Stimulated activated CD8-positive, alpha-beta memory T cell treated with anti-CD3 and anti-CD28 coated beads, Interleukin-12 subunit alpha, Interleukin-12 subunit beta, amount 100 ng/mL, for 4 hours (primary cell): ENCODE measurements at places on chromosomes 13 and 19.

GRCh38 chr13:79401259-79402070, 4.6 kb downstream of the RBM26 start:
- DNase-seq: no peak

- no peak for DNase-seq
Measured at GRCh38 chr13:31207661-31208552, 8.1 kb downstream of the B3GLCT start.

GRCh38 chr19:13094771-13095392, 7.8 kb downstream of the LYL1 start:
- DNase-seq: no peak

DNA sequence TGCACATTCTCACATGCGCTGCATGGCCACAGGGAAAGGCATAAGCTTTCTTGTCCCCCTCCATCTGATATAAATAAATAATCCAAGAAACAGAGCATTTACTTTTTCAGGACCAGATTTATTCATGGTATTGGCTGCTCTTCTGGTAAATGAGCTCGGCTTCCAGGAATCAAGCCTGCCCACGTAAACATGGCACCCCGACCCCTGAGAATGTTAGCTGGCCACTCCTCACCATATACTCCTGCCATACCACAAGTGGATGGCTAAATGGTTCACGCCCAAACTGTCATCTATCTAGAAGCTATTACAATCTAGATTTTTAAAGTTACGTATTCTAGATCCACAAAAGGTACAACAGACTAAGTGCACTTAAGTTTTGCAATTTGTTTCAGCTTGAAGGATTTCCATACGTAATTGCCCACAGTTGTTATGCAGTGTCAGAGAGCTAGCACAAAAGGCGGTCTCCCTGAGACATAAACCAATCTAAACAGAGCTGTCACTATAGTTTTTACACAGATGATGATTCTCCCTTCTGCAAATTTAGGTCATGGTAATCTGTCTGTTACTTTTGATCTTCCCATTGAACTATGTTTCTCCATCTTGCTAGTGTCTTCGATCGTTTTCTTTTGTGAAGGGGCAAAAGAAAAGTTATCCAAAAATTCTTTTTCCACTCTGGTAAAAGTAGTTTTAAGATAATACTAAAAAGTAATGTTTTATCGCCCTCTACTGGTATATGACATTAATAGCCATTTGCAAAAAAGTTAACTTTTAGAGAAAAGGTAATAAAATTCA, 16.2 kb upstream of the FOXO1 start:
- DNase-seq: no peak

DNA sequence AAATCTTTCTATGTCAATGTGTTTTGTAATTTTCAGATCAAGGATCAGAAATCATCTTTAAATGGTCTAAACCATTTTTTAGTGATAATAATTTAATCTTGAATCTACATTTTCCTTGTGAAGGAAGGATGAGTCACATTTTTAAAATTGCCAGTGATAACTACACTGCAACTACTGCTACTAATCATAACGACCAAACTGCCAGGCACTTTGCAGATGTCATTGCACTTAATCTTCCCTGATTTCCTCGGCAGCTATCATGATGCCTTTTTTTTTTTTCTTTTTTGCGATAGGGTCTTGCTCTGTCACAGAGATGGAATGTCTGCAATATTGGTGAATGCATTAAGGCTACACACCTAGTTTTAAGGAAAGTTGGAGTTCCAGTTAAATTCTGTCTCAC, 41.4 kb upstream of the SLC10A2 start:
- DNase-seq: no peak

GRCh38 chr13:113176280-113176679, 17.8 kb downstream of the PROZ start:
- peak; percentile 54 for DNase-seq

GRCh38 chr13:48585456-48585840, 52.6 kb upstream of the RCBTB2 start:
- DNase-seq: no peak

- no peak for DNase-seq
Measured at GRCh38 chr13:35732565-35732964, 256.1 kb upstream of the MAB21L1 start.

GRCh38 chr13:49046519-49046918, 70.8 kb downstream of the FNDC3A start:
- DNase-seq: no peak

DNA sequence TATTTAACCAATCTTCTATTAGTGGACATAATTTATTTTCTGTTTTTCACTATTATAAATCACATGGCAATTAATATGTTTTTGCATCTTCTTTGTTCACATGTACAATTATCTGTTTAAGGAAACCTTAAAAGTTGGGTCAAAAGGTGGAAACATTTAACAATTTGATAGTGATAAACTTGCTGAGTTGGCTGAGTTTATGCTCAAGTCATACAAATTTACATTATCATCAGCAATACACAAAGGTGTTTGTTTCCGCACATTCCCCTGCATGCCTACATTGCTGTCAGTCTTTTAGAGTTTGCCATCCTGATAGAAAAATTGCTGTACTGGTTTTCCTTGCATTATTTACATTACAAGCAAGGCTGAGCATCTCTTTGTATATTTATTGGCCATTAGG, 139.5 kb downstream of the KCNRG start:
- DNase-seq: no peak

GRCh38 chr19:35666251-35666913, at the start of gene UPK1A:
TSS of gene UPK1A (plus strand) at chr19:35666517. CDS start at chr19:35666813, 296 bp downstream.
- no peak for DNase-seq

DNA sequence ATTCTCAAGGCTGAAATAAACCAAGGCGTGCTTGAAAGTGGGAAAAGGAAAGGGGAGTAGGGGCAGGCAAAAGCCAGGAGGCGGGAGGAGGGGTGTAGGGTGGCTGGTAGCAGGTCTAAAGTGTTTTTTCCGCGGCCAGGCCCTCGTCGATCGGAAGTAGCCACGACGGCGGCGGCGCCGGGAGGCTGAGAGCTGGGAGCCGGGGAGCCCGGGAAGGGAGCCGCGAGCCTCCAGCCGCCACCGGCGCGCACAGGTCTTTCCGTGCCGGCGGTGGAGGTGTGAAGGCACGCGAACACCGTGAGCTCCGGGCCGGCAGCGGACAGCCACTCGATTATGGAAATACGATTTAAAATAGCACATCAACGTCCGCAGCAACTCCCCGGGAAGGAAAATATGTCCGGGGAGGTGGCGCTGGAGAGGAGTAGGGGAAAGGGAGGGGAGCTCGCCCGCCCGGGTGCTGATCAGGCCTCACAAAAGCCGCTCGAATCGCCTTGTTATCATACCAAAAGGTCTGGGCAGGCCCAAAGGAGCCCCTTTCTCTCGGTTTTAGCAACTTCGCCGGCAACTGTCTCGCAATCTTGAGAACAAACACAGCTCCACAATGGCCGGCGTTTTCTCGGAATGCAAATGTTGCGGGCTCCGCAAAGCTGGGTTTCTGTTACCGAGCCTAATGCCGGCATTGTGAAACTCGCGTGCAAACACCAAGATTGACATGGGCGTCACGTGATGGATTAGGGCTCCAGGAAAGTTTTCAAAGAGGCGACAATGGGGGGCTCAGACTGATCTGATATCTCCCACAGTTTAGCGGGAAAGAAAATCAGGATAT, 2.9 kb upstream of the PCDH8 start:
- DNase-seq: no peak

DNA sequence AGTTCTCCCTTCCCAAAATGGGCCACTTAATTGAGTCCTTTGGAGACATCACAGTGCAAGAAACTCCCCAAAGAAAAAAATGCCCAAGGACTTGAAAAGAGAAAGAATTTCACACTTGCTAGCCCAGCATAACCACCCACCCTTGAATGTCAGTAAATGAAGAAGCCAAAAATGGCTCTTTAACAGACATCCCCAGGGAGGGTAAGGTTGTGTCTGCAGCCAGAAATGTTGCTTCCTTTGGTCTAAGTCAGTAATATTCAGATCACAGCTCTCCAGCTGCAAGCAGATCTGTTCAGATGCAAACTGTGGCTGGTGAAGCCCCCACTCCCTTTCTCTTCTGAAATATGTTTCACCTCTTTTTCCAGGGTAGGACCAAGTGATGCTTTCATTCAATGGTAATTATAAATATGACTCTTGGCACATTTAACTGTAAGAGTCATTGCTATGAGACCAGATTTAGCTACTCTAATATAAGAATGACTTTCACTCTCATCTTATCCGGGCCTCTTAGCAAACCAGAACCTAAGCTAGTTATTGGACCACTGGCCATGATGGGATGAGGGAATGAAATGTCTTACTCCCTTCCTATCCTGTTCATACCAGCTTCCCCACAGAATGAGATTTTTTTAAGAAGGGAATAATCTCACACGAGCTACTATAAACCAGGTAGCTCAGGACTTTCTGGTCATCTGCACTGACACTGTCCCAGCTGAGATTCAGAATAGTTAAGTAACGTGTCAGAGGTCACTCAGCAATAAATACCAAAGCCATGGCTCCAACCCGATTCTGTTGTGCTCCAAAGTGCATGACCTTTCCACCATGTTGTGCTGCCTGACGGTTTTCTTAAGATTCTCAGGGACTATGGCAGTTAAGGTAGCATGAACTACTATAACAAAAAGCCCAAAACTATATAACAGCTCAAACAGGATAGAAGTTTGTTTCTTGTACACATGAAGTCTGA, 234.1 kb downstream of the FOXO1 start:
- no peak for DNase-seq

DNA sequence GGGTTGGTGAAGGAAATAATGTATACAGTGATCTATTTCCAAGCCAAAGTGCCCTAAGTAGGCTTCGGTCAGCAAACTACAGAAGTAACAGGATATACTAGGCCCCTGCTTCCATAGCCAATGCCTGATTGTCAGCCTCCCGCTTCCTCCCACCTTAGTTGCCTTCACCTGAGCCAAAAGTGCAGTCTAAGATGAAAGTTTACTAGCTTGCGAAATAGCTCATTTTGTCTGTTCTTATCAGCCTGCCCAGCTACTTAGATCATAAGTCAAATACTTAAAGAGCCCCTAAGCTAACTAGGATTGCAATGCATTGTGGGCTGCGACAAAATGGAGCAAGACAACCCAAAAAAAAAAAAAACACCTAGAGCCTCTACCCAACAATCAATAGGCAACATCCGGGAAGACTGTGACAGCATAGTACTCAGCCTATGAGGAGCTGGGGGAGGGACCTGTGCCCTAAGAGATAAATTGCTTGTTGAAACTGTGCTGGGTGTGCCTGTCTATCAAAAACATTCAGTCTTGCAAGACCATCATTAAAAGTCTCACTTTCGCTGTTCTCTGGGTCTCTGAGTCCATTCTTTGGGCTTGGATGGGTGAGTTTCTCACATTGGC, 454.7 kb upstream of the TSHZ3 start:
- DNase-seq: no peak

GRCh38 chr19:3210347-3211017, 14.0 kb upstream of the CELF5 start:
- peak; percentile 32 for DNase-seq

GRCh38 chr13:33640832-33641231, 177.1 kb upstream of the RFC3 start:
- DNase-seq: no peak

DNA sequence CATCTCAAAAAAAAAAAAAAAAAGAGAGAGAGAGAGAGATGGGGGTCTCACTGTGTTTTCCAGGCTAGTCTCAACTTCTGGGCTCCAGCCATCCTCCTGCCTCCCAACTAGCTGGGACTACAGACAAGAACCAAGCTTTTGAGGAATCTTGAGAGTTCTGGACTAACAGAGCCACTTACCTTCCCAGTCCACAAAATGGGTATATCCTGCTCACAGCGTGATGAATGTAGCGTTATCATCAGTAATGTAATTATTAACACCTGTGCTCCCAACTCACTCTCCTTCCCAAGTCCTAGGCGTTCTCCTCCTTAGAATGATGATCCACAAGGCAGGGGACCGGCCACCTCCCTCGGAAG, 4.6 kb upstream of the NANOS3 start:
- DNase-seq: no peak

DNA sequence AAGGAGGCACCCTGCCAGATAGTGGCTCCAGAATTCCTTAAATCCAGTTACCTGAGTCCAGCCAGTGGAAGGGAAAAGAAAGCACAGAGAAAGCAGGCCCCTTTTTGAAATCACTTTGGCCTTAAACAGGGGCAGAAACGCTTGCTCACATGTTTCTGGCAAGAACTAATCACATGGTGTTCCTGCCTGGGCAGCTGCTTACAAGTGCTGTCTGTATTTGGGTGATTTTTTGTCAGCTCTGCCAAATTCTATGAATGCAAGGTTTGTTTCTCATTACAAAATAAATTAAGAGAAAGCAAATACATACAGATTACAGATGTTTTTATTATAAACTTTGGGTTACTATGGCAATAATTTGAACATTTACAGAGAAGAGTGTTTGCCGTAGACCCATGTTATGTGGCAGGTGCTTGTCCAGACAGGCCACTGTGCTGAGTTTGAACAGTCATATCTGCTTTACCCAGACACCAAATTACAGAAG, 1237.8 kb downstream of the SLITRK5 start:
- no peak for DNase-seq

- no peak for DNase-seq
Measured at GRCh38 chr13:57673197-57673596, 41.7 kb downstream of the PCDH17 start.

DNA sequence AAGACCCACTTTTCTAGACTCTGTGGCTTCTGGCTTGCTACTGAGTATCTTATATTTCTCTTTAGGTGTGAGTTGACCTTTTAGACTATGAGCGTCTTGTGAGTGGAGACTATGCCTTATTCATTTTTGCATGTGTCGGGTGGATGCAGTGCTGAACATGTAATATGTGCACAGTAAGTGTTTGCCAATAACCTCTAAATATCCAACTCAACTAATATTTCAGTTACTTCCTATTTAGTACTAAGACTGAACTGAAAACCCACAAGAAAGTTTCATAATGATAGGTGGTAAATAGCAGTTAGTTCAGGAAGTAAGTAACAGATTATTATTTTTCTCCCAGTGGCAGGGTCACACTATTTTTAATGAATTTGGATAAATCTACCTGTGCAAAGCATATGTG, 269.3 kb downstream of the KCNRG start:
- no peak for DNase-seq

- DNase-seq: no peak
Measured at GRCh38 chr13:32824061-32824460, 192.2 kb upstream of the KL start.

GRCh38 chr13:61258185-61258584, 157.5 kb downstream of the PCDH20 start:
- no peak for DNase-seq

GRCh38 chr13:113817860-113818691, 45.8 kb downstream of the GAS6 start:
- DNase-seq: no peak

DNA sequence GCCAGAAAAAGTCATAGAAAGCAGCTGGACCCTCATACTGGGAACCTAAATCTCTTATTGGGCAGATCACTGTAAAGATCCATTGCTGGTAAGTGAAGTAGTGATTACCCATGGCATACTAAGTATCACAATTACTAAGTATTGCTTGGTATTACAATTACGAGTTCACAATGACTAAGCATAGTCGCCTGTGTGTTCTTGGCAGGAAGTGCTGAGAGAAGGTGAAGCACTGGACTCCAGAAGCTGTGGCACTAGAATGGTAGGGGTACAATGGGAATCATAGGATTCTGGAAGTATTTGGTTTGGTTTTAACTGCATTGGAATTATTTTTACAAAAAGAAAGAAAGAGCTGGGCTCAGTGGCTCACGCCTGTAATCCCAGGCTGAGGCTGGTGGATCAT, 20.3 kb downstream of the LGALS16 start:
- DNase-seq: no peak
